PC-9 (cell line): ENCODE measurements at places on chromosomes 3 and 15.
A peak's percentile ranks its signal among the peaks of the same experiment; 100 is the strongest.

DNA sequence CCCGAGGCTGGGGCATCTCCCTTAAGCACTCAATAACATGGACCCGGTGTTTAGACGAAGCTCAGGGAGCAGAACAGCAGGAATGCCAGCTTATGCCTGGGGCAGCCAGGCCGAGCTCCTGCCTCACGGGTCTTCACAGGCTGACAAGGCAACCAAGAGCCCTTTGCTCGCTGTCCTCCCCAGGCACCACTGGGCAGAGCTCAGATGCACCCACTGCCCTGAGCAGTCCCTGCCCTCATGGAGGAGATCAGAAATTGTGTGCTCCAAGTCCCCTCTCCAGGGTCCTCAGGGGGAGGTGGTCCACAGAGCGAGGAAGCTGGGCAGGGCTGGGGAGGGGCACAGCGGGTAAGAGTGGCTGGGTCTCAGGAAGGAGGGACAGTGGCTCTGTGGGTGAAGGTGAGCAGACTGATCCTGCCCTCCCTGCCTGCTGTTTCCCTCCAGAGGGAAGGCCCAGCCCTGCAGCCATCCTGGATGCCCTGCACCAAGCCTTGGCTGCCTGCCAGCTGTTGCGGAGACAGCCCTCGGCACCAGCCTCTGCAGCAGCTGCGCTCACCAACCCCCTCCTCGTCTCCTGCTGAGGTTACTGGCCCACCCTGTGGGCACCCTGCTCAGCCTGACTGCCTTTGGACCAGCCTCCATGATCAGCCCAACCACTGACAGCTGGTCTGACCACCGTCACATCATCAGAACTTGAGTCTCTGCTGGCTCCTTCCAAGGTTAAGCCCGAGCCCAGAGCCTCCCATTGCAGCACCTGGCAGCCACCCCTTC, 21.1 kb upstream of the GP9 start:
- DNase-seq, result peak; percentile 48

DNA sequence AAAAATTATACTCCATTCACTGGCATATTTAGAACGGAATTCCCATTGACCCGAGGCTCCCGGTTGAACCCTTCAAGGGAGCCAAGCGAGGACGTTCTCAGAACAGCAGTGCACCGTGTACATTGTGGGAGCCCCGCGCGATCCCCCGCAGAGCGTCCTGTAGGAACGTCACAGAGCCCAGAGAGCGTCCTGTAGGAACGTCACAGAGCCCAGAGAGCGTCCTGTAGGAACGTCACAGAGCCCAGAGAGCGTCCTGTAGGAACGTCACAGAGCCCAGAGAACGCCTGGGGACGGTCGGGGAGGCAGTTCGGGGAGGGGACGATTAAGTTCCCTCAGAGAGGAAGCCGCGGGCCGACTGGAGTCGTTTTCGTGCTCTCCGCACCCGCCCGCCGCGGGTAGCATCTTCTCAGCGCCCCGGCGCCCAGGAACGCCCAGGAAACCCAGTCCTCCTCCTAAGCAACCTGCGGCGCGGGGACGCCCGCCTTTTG, 506 bp upstream of the ATP1B3 start:
- no peak for DNase-seq

- DNase-seq, result no peak
Observed at GRCh38 chr3:189488241-189488767, 142.9 kb upstream of the TP63 start.

- DNase-seq, result no peak
Observed at GRCh38 chr3:62968128-62968527, 92.9 kb upstream of the CADPS start.

DNA sequence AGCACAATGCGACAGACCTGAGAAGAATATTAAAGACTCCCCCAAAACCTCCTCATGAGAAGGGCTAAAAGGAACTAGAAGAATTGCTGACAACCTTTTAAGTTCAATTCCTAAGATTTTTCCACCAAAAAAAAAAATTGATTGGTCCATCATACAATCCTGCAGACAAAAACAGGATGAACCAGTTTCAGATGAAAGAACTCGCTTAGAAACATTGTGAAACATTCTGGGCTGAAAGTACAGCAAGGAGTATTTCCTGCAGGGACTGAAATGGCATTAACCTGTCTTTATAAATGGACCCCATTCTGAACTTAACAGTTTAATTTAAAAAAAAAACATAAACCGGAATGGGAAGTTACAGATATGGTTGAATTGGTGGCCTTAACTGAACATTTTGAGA, 96.0 kb upstream of the FAM174B start:
- peak; percentile 85 for DNase-seq

DNA sequence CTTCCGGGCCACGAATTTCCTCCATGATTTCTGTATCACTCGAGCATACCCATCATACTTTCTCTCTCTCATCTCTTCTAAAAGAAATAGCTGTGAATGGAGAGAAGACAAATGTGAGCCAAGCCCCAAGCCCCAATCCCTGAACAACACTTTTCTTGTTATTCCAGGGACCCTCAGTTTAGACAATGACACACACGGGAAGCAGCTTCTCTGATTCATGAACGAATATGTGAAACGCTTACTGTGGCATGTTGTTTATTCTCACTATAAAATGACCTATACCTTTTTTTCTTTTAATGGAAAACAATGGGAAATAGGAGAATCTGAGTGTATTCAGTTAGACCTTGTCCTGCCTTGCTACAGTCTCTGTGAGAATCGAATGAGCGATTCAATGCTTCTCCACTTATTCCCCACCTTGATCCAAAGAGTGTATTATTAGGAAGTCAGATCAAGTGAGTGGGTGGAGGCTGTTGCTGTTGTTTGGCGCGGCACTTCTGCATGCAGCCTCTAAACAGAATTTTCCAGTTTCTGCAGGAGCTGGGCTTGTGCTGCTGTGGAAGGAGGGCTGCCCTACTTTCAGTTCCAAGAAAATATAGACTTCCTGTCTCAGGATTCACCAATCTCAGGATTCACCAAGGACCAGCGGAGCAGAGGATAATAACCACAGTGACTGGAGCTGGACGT, 32.4 kb upstream of the LDHAL6B start:
- no peak for DNase-seq

GRCh38 chr3:179436517-179436916, 14.8 kb downstream of the GNB4 start:
- DNase-seq, result no peak

GRCh38 chr15:47337836-47338235, 379.5 kb upstream of the SEMA6D start:
- DNase-seq, result no peak

- no peak for DNase-seq
Observed at GRCh38 chr3:153973722-153974265, 147.4 kb upstream of the ARHGEF26 start.

DNA sequence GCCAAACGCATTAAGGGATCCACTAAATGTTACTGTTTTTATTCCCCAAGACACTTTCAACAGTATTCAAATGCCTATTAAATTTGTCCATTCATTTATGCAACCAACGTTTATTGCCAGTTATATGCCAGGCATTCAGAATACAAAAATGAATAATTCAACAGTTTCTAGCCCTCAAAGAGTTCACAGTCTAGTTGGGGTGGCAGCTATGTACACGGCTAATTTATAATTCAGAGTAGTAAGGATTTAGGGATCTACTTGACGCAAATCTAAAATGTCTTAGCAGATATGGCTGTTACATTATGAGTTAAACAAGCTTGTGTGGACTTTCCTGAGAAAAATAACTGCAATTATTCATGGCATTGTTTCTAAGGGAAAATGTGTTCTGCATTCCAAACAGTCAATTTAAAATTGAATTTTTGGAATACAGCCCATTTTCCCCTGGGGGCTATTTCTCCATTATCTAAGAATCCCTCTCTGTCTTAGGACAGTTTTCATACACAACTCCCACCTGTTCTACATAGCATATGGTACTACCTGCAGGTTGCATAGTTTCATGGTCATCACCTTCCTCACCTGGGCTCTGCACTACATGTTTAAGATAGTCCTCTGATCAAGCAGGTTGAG, 11.5 kb upstream of the MSL2 start:
- DNase-seq, result no peak

- DNase-seq, result no peak
Observed at GRCh38 chr15:62578546-62578945, 413.5 kb upstream of the C2CD4B start.

- DNase-seq, result no peak
Observed at GRCh38 chr15:92970656-92971055, 70.5 kb downstream of the CHD2 start.

DNA sequence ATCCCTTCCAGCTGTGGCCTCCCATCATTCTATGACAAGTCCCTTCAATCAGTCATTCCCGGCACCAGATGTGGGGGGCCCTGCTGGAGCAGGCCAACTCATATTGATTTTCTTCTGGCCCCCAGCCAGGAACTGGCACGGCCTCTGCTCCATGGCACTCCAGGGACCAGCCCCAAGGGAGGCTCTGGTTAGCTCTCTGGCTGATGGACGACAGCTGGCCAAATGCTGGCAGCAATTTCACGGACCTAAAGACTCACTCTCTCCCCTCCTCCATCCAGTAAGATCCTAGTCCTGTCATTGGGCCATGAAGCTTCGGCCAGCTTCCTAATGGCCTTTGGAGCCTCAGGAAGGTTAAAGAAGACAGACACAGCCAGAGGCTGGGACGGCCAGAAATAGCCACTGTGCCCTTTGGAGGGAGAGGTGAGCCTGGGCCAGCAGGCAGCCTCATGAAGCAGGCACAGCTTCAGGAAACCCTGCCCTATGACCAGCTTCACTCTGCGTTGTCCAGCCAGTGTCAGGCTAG, 131.0 kb downstream of the MEX3B start:
- no peak for DNase-seq

- DNase-seq, result no peak
Observed at GRCh38 chr3:188008582-188009213, 145.3 kb upstream of the LPP start.

DNA sequence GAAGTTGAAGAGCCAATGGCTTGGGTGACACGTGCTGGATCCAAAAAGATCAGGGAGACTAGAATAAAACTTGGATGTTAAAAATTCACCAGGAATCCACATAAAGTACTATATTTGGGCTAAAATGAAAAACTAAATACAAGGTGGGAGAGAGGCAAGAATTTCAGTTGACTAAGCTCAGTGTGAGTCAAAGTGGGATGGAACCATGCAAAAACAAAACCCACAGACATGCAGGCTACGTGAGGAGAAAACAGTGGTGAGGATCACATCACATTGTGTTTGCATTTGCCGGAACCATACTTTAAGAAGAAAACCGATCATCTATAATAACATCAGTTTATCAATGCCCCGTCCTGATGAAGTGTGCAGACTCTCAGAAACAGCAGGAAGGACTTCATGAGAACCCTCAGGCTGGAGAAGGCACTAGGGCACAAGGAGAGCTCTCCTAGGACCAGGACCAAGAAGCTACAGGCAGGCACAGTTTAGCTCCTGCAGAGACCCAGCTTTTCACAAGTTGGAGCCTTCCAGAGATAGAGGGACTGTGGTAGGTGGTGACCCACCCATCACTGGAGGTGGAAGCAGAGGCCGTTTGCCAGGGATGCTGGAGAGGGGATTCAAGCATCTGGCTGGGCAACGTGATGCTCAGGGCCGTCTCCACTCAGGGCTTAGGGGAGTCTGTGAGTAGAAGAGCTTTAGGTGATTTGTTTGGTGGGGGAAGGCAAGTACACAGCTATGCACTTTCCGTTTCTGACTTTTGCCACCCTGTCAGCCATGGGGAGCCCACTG, 29.0 kb upstream of the NR2E3 start:
- no peak for DNase-seq

- no peak for DNase-seq
Observed at GRCh38 chr3:99023590-99024192, 122.2 kb upstream of the DCBLD2 start.

DNA sequence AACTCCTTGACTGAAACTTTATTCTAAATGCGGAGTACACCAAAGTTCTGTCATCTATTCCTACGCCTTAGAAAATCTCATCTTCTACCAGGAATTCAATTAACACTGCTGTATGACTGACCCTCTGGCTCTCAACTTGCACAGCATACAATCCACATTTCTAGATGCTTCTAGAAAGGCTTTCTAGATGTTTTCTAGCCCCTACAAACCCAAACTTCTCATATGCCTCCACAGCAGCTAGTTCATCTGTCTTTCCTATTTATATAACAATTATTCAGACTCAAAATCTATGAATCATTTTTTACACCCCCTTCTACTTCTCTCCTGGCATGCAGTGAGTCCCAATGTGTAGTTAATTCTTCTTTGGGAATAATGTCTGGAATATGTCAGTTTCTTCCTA, 13.2 kb downstream of the INO80 start:
- no peak for DNase-seq

DNA sequence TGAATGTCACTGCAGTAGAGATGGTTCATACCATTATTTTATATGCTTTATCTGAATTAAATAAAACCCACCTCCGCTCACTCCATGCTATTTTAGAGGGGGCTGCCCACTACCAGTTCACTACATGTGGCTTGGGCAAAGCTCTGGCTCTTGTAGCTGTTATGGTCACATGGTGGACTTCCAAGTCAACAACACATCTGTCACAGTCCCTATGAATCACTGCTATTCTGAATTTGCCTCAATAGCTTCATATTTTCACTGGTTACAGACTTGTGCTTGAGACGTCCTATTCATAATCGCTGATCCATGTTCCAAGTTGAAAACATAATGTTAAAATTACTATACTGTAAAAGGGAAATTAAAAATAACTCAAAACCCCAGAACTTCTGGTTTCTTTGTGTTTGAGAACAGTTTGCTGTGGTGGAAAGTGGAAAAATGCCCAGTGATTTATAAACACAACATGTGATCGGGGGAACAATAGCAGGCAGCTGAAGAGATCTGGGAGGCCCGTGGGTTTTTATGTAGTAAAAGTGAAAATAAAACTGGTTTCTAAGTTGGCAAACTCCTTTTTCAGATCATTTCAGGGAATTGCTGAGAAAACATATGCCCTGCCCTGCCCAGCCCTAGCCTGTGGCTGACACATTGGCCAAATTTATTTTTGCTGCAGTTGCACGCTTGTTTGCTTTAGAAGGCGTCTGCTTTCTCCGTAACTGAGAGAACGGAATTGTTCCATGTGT, 128.8 kb upstream of the PRR23C start:
- DNase-seq, result no peak

DNA sequence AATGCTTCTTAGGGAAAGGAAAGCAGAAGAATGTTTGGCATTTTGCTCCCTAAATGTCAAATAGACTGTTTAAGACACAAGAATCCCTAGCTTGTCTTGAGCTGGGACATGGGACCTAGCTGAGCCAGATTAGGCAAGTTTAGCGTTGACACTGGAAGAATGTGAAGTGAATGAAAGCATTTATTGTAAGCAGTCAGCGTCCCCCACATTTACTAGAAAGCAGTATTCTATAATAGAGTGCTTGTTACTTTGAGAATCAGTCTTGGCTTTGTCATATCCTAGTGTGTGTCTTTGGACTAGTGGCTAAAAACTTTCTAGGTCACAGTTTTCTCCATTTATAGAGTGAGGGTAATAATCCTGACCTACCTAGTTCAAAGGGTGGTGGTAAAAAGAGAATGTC, 161.6 kb downstream of the ADAMTSL3 start:
- no peak for DNase-seq

DNA sequence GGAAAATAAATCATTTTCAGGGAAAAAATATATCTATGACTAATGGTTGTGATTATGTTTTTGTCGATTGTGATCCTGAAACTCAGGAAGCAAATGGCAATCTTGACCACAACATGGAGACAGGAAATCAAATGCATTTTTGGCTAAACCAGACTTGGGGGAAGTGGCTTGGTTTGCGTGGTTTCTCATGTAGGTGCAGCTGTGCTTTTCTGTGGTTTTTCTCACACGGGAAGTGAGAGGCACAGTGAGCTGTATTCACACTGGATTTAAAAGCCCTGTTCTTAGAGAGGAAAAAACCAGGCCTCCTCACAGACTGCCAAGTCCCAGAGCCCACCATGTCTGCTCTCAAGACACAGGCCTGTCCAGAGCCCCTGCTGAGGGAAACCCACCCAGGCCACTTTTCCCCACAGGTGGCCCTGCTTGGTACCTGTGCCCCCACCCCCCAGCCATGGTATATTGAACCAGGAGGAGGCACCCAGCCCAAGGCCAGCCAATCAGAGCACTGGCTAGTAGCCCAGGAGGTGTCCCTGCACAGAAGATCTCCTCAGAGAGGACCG, 46.1 kb downstream of the BTD start:
- peak; percentile 64 for DNase-seq
